Smooth muscle cell of trachea (primary cell): ENCODE measurements at places on chromosomes 11 and 22. TPM values are rescaled to one million over a fixed set of nuclear protein-coding genes. Genes with fewer than 3 reads are reported as not detected.

The SYT13 gene
- total RNA-seq: not detected in 2 replicates

The SMTNL1 gene
- total RNA-seq: not detected in 2 replicates

The OR2AT4 gene
- not detected in 2 replicates for total RNA-seq

The FOSL1 gene
- total RNA-seq: 19.9 and 24.3 TPM in 2 replicates

The CRACR2B gene
- total RNA-seq: 1.5 and 1.7 TPM in 2 replicates

The TUBA8 gene
- 0.66 TPM in 1 of 2 replicates, not detected in the other for total RNA-seq

The TMPRSS4 gene
- total RNA-seq: not detected in 2 replicates
